ENCODE measurements at places on chromosomes 2 and 18.
A peak's percentile ranks its signal among the peaks of the same experiment; 100 is the strongest.

DNA sequence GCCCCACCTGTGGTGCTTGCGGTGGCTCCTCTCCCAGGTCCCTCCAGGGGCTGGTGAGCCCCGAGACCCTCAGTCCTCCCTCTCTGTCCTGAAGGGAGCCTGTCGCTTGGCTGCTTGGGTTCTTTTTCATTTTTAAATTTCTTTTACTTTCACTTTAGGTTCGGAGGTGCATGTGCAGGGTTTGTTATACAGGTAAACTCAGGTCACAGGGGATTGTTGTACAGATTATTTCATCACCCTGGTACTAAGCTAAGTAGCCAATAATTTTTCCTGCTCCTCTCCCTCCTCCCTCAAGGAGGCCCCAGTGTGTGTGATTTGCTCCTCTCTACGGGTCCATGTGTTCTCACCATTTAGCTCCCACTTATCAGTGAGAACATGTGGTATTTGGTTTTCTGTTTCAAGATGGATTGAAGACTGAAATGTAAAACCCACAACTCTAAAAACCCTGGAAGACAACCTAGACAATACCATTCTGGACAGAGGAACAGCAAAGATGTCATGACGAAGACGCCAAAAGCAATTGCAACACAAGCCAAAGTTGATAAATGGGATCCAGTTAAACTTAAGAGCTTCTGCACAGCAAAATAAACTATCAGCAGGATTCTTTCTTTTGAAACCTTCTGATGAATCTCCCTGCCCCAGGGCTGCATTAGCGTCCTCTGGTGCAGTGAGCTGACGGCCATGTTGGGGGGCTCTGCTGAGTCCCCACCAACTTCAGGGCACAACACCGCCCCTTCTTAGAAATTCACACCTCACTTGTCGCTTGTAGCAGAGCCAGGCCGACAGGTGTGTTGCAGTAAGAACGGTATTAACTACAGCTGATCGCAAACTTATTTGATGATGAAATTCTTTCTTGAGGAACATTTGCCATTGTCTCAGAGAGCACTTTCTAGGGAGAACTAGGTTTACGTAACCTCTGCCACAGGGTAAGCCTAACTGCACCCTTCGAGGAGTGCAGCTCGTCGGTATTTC is 135.3 kb downstream of the ZNF236 start:
- DNase-seq = no peak

DNA sequence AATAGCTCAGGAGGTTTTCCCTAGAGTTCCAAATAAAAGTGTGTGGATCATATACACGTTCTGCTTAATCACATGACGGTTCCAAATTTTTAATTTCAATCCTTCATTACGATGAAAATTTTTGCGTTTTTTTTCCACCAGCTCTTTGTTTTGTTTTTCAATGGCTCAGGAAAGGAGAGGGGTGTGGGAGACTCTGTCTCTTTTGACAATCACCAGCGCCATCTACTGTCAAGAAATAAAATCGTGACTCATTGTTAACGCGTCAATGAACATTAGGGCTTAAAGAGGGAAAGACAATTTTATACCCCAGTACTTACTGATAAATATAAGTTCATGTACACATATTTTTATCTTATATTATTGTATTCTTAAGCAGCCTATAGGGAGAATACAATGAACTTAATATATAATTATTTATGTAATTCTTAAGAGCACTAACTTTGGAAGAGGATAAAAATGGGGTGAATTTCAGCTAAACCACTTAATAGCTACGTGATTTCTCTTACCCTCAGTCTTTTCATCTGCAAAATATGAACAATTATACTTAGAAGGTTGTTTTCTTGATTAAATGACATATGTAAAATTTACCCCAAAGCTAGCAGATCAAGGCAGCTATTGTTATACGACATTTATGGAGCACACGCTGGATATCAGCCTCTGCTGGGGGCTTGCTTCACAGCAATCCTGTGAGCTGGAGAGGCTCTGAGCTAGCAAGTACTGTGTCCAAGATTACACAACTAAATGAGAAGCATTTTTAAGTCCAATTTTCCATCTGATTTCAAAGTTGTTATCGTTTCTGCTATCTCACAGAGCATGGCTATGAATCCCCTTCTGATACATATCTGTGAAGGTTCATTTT is 47.4 kb upstream of the RMDN2 start:
- peak; percentile 65 for DNase-seq

DNA sequence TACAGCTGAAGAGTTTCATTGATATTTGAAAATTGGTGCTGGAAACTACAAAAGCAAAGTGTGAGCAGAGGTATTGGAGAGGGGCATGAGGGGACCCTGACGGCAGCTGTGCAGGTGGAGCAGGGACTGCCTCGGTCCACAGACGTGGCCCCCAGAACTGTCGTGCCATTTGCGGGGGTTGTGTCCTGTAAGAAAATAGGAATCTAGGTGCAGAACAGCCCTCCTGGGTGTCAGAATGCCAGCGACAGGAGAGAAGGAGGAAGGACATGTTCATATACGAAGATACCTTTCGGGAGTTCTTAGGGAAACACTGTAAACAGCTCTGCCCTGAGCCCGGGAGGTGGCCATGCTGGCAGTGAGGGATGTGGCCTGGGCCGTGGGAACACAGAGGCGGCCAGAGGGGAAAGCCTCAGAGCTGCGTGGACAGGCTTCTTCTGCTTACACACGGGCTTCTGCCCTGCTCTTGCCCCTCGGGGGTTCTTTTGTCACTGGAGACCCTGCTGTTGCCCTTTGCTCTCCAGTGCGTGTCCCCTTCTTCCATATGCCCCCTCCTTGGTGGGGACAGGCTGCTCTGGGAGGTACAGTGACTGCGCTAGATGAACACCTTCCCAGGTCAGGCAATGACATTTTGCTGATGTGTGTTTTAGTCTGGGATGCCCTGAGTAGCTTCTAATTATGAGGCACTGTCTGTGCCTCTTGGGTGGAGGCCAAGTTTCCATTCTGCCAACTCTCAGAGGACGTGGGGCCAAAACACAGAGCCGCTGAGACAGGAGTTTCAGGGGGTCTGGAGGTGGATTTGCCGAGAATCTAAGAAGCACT is 81.9 kb upstream of the TXNDC2 start:
- DNase-seq = peak; percentile 31

DNA sequence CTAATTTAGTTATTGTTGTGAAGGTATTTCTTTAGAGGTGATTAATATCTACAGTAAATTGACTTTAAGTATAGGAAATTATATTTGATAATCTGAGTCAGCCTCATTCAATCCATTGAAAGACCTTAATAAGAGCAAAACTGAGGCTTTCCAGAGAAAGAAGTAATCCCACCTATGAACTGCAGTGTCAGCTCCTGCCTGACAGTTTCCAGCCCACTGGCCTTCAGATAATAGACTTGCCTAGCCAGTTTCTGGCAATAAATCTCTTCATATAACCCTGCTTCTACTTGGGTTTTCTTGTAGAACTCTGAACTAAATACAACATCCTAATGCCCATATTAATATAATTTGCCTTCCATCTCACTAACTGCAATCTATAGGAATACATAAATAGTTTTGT is 437.9 kb upstream of the UBE2E3 start:
- no peak for DNase-seq

- DNase-seq = no peak
Observed at GRCh38 chr2:216298719-216299495, 73.4 kb downstream of the MARCHF4 start.

- peak; percentile 81 for DNase-seq
Observed at GRCh38 chr2:130920415-130921163, 83.9 kb downstream of the ARHGEF4 start.

DNA sequence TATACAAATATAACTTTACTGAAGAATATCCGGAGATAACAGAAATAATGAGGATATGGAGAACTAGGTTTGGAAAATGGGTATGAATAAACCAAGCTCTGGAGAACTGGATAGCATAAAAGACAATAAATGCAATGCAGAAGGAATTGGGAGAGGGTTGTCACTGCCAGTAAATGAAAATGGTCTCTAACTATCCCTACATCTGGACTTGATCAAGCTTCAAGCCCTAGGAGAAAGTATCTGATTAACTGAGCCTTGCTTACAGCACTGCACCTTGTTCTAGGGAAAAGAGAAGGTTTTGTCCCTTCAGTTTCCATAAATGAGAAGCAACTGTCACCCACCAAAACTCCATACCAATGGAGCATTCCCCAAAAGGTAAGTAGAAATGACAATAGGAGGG is 514.6 kb upstream of the ZEB2 start:
- DNase-seq = no peak

- no peak for DNase-seq
Observed at GRCh38 chr2:216665717-216666116, 29.6 kb downstream of the IGFBP5 start.

- no peak for DNase-seq
Observed at GRCh38 chr2:9099341-9099751, 95.9 kb upstream of the MBOAT2 start.

DNA sequence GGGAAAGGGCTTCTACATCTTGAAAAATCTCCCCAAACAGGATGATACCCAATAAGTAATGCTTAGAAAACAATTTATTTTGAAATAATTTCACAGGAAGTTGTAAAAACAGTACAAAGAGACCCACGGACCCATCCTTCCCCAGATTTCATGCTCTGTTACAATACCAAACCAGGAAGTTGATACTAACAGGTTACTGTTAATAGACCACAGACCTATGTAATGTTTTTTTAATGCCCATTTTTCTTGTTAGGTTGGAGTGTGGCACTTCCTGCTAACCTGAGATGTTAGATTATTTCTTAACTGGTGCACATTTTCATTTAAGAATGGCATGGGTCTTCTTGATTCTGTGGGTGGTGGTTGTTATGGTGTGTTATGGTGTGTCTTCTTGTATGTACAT is 21.4 kb upstream of the MGAT5 start:
- DNase-seq = no peak

DNA sequence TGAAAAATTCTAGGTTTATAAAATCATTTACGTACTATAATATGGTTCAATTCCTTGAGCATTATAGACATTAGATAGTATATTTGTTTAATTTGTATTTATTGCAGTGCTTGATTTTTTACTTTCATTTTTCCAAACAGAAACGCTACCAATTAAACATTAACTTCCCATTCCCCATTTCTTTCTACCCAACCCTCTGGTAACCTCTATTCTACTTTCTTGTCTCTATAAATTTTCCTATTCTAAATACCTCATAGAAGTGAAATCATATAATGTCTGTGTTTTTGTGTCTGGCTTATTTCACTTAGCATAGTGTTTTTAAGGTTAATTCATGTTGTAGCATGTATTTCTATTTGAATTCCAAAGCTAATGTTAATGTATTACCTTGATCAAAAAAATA is 11.6 kb upstream of the SLC39A10 start:
- no peak for DNase-seq

- DNase-seq = no peak
Observed at GRCh38 chr2:232910376-232910775, 40.3 kb downstream of the SNORC start.

DNA sequence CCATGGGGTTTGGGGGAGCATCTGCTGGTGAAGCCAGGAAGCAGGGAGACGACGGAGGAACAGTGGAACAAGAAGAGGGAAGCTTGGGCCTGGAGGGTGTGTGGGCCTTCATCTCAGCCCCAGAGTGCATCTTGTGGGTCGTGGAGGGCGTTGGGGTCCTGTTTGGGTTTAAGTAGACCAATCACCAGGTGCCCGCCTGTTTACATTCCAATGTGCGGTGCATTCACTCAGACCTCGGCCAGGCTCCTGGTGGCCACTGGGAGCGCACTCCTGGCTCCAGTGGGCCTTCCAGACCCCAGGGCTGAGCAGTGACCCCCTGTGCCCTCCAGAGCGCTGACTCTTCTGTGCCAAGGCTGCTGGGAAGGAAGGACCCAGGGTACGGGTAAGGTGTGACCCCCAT is 293.7 kb downstream of the NDUFA10 start:
- no peak for DNase-seq

- no peak for DNase-seq
Observed at GRCh38 chr2:239444626-239445577, 44.1 kb upstream of the HDAC4 start.

GRCh38 chr2:64354857-64355680 is 98.9 kb upstream of the LGALSL start:
- DNase-seq = no peak

- no peak for DNase-seq
Observed at GRCh38 chr18:6942742-6943141, 174.9 kb downstream of the LAMA1 start.

DNA sequence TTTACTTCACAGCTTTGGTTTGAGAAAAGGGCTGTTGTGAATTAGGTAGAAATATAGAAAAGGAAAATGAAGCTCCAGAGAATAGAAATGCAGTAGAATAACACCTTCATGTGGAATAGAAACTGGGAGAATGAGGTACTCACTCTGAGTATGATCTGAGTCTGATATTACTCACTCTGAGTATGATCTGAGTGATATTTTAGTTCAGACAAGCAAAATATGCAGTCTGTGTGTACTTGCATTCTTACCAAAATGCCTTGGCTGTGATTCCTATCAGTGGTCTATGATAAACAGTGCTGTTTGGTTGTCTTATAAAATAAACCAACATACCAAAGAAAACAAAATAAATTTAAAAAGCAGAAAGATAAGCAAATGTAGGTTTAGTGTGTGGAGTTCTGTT is 487.6 kb downstream of the THSD7B start:
- DNase-seq = no peak

DNA sequence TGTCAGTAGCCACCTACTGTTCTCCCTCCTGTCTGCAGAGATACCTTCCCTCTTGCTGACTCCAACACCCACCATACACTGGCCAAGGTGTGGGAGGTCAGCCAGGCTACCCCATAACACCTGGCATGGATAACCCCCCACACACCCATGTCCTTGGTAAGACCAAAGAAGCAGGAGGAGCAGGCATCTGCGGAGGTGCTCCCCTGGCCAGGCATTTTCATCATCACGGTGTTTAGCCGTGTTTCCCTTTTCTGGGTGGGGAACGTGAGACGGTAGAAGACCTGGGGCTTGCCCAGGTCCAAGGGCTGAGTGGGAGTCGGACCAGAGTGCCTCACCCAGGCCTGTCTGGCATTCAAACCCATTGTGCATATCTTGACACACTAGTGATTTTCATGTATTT is 150.3 kb downstream of the SMAD7 start:
- no peak for DNase-seq

DNA sequence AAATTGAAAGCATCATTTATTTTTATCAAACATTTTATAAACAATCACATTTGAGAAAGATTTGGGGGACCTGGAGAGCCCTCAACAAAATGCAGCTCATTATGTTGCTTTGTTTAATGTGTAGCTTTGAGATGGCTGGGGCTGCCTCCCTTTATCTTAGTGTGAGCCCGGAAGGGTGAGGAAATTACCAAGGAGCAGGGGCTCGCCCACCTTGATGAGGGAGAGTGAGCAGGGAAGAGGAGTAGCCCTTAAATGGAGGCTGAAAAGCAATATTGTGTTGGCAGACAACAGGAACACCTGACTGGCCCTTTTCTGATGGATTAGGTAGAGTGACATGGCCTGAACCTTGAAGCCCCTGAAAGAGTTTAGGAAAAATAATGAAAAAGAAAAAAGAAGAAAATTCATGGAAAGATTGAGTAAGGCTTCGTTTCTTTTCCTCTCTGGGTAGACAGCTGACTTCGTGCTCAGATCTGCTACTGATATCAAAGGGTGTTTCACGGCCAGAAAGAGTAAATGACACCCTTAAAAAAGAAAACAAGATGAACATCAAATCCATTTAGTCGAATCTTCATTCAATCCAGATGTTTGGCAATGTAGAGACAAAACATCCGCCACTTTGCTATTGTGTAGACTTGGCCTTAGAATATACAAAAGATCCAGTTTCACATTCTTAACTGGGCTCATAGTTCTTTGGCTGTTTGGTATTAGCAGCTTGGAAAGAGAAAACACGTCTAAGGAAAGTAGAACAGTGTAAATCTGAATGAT is 206.5 kb upstream of the TCF4 start:
- DNase-seq = no peak

GRCh38 chr2:97743913-97744312 is 30.5 kb downstream of the ZAP70 start:
- DNase-seq = no peak

Measured in G401 (cell line).